Heart left ventricle (tissue), 16 donors: ENCODE measurements at places on chromosomes 11 and 22. TPM values are rescaled to one million over a fixed set of nuclear protein-coding genes. Genes with fewer than 3 reads are reported as not detected.

The IL18 gene
- 1.7 TPM for total RNA-seq

The DTX4 gene
- total RNA-seq: 3.0 TPM

The ZDHHC8 gene
- 40.6 TPM for total RNA-seq

The PTGDR2 gene
- 1.2 TPM for total RNA-seq

The SCN3B gene
- 3.8 TPM for total RNA-seq

The C11orf42 gene
- total RNA-seq: not detected

The LGALS12 gene
- 15.1 TPM for total RNA-seq

The MRGPRE gene
- not detected for total RNA-seq

The MOGAT2 gene
- total RNA-seq: not detected

The MAP6 gene
- 4.5 TPM for total RNA-seq

The MPEG1 gene
- total RNA-seq: 9.4 TPM

The NAV2 gene
- 25.4 TPM for total RNA-seq

The BRSK2 gene
- total RNA-seq: 0.16 TPM

The CSNK2A3 gene
- 1.4 TPM for total RNA-seq

The MS4A3 gene
- not detected for total RNA-seq

The PRRG4 gene
- total RNA-seq: 0.39 TPM

The CDC42EP2 gene
- 13.8 TPM for total RNA-seq

The MS4A7 gene
- total RNA-seq: 38.9 TPM
